ENCODE measurements at places on chromosomes 11 and 22. TPM values are rescaled to one million over a fixed set of nuclear protein-coding genes. Genes with fewer than 3 reads are reported as not detected.

Gene WNT11
- polyA plus RNA-seq, result 0.19 TPM

Gene CCDC73
- polyA plus RNA-seq, result 0.22 TPM

Gene LRRN4CL
- polyA plus RNA-seq, result not detected

Gene OR2D2
- not detected for polyA plus RNA-seq

Gene MUC6
- not detected for polyA plus RNA-seq

Gene GGTLC2
- not detected for polyA plus RNA-seq

Gene SCO2
- 14.0 TPM for polyA plus RNA-seq

Gene CLMP
- polyA plus RNA-seq, result 0.14 TPM

Gene SLC22A25
- polyA plus RNA-seq, result not detected

Gene LYVE1
- not detected for polyA plus RNA-seq

Gene BEST1
- 2.4 TPM for polyA plus RNA-seq

Gene OR4D10
- not detected for polyA plus RNA-seq

Gene TSPAN18
- polyA plus RNA-seq, result not detected

Gene PGM2L1
- 0.19 TPM for polyA plus RNA-seq

Gene FGF4
- not detected for polyA plus RNA-seq

Gene RIMBP3B
- 0.12 TPM for polyA plus RNA-seq

Gene MEI1
- polyA plus RNA-seq, result 48.8 TPM

Gene OR11H1
- not detected for polyA plus RNA-seq

Gene RAB39A
- 2.4 TPM for polyA plus RNA-seq

Gene OR5A1
- not detected for polyA plus RNA-seq

Gene TLCD5
- 3.8 TPM for polyA plus RNA-seq

Gene CRACR2B
- polyA plus RNA-seq, result 17.0 TPM

Gene ARHGAP42
- polyA plus RNA-seq, result 0.69 TPM

Gene MRPL23
- 207 TPM for polyA plus RNA-seq

Gene CYP2D6
- 0.42 TPM for polyA plus RNA-seq

Gene APOBEC3G
- 149 TPM for polyA plus RNA-seq

Gene MPEG1
- 1.6 TPM for polyA plus RNA-seq

Gene MYBPC3
- polyA plus RNA-seq, result not detected

Gene SPA17
- 11.2 TPM for polyA plus RNA-seq

Gene SCN2B
- not detected for polyA plus RNA-seq

Gene GGT5
- 0.02 TPM for polyA plus RNA-seq
